ENCODE measurements at places on chromosomes 5 and 9. TPM values are rescaled to one million over a fixed set of nuclear protein-coding genes. Genes with fewer than 3 reads are reported as not detected.

OGN gene
- total RNA-seq: not detected

CLTB gene
- total RNA-seq: 31.6 TPM

GRCh38 chr5:35810601-35811000 lies 46.1 kb upstream of the IL7R start:
- no peaks in the 10 kb centered on the region for H3K36me3 ChIP-seq
- no peak for DNase-seq
- no peaks in the 10 kb centered on the region for H3K27me3 ChIP-seq
- H3K4me1 ChIP-seq: no peaks in the 10 kb centered on the region
- H3K4me3 ChIP-seq: no peak overlapping the region

GRCh38 chr9:75866273-75866871 lies 24.1 kb upstream of the PCSK5 start:
- DNase-seq: no peak
- H3K4me1 ChIP-seq: no peaks in the 10 kb centered on the region
- H3K4me3 ChIP-seq: no peak overlapping the region
- no peaks in the 10 kb centered on the region for H3K36me3 ChIP-seq
- H3K27me3 ChIP-seq: no peaks in the 10 kb centered on the region

TRPM6 gene
- total RNA-seq: 0.86 TPM
